ENCODE measurements at places on chromosomes 12 and 14.
A peak's percentile ranks its signal among the peaks of the same experiment; 100 is the strongest.

GRCh38 chr12:15603474-15604085, 185.6 kb downstream of the EPS8 start:
- DNase-seq = peak; percentile 23

DNA sequence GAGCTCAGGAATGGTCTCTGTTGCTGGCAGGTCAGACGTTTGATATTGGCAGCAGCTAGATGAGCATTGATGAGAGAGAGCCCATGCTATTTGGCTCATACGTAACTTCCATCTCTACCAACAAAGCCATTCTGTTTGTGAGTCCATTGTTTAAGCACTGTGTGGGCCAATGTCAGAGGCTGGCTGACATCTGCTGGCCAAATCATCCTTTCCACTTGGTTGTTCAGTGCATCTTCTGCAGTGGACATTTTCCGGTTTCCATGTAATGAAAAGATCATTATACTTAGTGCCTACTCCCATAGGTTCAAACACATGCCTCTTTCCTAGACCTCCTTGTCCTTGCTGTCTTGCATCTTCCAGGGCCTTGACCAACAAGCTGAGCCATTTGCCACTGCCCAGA, 59.2 kb downstream of the IFT81 start:
- no peak for DNase-seq

GRCh38 chr14:91158091-91158790, 44.4 kb downstream of the DGLUCY start:
- peak; percentile 26 for DNase-seq

GRCh38 chr14:67513631-67514108, 19.4 kb upstream of the PLEKHH1 start:
- DNase-seq = no peak

DNA sequence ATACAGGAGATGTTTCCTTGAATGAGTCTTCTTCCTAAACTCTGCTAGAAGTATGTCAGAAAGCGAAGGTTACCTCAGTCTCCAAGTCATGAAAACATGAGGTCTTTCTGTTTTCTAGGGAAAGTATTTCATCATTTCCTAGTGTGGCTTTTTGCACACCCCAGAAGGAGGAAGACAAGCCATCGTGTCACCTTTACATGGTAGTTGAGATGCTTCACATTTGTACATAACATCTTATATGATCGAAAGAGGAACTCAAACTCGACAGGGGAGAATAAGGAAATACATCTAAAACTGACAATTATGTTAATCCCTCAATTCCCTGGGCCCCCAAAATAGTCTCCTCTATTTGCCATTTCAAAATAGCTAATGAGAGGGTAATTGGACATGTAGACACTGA, 214.1 kb upstream of the PLEKHG7 start:
- no peak for DNase-seq

GRCh38 chr12:71755146-71755892, 656 bp downstream of the RAB21 start:
- DNase-seq = no peak

GRCh38 chr12:110565894-110566871, 16.9 kb downstream of the PPTC7 start:
- DNase-seq = no peak

DNA sequence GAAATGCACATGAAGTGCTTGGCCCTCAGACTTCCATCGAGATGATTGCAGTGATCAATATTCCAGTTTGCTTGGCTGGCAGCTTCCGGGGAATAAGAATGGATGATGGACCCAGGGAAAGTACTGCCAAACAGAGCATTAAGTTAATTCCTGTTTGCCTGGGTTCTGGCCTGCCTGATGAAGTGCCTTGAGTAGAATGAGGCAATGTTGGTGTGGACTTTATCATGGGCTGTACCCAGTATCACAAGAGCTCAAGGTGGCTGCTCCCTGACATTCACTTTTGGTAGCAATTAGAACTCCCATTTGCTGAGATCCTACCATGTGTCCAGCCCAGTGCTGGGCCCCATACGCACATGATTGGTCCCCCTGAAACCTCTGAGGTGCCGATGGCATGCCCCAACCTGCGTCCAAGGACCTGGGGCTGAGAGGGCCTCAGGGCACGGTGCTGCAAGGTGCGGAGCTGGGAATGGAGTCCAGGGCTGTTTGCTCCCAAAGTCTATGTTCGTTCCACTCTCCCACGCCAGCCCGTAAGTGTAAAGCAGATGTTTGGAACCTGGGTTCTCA, 80.7 kb downstream of the SLC25A47 start:
- DNase-seq = no peak

DNA sequence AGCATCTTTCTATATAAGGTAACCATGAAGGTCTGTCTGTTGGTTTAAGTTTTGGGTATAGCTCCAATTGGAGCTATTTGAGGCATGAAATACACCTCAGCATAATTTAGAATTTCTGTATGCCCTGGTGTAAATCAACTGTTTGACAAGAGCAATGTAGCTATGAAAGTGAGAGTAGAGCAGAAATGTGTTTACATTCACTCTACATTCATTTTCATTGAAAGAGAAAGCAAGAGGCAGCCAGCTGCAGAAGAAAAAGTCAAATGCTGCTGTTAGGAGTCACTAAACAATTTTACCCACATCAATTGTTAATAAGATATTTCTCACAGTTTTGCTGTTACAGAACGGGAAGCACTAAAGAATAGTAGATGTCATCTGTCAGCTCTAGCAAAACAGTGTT, 252.5 kb downstream of the SLC6A15 start:
- no peak for DNase-seq

DNA sequence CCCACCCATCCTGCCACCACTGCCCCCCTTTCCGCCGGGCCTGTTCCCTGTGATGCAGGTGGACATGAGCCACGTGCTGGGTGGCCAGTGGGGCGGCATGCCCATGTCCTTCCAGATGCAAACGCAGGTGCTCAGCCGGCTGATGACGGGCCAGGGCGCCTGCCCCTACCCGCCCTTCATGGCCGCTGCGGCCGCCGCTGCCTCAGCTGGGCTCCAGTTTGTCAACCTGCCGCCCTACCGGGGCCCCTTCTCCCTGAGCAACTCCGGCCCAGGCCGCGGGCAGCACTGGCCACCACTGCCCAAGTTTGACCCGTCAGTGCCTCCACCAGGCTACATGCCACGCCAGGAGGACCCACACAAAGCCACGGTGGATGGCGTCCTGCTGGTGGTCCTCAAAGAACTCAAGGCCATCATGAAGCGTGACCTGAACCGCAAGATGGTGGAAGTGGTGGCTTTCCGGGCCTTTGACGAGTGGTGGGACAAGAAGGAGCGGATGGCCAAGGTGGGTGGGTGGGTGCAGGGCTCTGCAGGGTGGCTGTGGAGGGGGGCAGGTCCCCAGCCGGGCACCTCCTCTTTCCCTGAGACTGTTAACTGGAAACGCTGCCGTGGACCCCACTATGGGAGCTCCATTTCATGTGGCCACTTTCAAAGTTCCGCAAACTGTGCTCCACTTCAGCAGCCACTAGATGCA, 10.8 kb downstream of the SETD1B start:
- no peak for DNase-seq

- no peak for DNase-seq
Measured at GRCh38 chr12:106190581-106190980, 51.8 kb upstream of the NUAK1 start.

All from NCI-H187 (cell line).